Stimulated activated CD8-positive, alpha-beta memory T cell treated with anti-CD3 and anti-CD28 coated beads, Interleukin-7, amount 100 ng/mL, for 1 hour (primary cell): ENCODE measurements at places on chromosomes 2 and 18.

- no peak for DNase-seq
Observed at GRCh38 chr2:28684142-28684858, 67.3 kb upstream of the PPP1CB start.

DNA sequence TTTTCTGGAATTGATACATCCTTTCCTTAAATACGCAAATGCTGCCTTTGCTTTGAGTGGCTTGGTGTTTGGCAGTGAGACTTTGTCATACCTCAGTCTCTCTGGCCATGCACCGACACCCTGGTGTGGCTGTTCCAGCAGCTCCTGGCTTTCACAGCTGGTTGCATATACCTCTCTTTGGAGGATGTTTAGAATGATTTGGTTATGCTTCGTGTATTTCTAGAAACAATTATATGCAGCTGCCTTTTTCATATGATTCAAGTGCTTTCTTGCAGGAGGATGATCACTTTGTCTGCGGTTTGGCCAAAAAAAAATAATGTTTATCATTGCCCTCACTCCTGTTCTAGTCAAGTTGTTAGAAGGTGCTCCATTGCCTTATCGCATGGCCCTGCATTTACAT lies 95.0 kb upstream of the EML6 start:
- DNase-seq = no peak

GRCh38 chr2:223735035-223735640 lies 102.2 kb downstream of the AP1S3 start:
- no peak for DNase-seq

DNA sequence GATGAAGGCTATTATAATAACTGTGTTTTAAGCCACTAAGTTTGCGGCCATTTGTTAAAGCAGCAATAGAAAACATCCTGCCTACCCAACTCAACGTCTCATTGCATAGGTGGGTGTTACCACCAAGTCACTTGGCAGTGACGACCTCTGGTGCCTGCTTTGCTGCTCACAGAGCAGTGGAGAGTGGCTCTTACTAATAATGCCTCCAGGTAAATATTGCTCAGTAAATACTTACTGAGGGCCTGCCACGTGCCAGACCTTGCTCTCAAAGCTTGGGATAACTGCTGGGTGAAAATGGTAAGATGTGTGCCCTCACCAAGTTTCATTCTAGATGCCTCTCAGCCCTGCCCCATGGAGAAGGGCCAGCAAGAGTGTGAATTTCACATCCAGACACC lies 27.7 kb downstream of the ITGA6 start:
- DNase-seq = no peak

- DNase-seq = peak; percentile 38
Observed at GRCh38 chr2:11753886-11754699, 7.7 kb downstream of the LPIN1 start.

DNA sequence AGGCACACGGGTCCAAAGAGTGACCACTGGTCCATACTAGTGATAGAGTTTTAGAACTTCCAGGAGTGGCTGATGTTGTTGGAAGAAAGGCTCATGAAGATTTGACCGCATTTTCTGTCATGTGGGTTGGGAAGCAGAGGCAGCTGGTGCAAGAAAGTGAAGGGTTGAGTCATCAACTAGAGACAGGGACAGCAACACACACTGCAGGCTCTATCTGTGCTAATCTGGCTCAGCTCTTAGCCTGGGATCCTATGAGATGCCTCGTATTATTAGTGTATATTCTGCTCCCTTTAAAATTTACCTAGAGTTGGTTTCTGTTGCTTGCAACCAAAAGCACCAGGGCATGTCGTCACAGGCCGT lies 2.5 kb upstream of the SH3RF3 start:
- no peak for DNase-seq

- no peak for DNase-seq
Observed at GRCh38 chr2:186607660-186608324, 17.9 kb downstream of the ITGAV start.

DNA sequence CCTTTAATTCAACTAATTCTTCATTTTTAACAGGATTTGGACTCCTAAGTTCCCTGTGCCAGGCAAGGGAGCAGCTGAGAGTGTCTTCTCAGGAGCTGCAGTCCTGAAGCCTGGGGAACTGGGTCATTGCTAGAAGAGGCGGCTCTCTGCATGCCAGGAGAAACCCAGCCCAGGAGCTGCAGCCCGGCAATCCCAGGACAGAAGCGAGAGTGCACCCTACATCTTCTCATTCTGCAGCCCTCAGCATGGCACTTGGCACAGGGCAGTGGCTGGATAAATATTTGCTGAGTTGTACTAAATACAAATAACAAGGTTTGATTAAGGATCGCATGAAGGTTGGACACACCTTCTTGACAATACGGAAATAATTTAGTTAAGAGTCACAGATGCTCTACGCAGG lies 244.9 kb upstream of the PXDN start:
- DNase-seq = no peak

GRCh38 chr2:152925547-152926448 lies 207.4 kb downstream of the ARL6IP6 start:
- DNase-seq = no peak

GRCh38 chr18:79823120-79823519 lies 25.4 kb downstream of the KCNG2 start:
- no peak for DNase-seq
